Stimulated activated CD4-positive, alpha-beta T cell treated with anti-CD3 and anti-CD28 coated beads, Interleukin-12 subunit alpha, Interleukin-12 subunit beta, amount 100 ng/mL, for 24 hours (primary cell): ENCODE measurements at places on chromosomes 6 and 20.

DNA sequence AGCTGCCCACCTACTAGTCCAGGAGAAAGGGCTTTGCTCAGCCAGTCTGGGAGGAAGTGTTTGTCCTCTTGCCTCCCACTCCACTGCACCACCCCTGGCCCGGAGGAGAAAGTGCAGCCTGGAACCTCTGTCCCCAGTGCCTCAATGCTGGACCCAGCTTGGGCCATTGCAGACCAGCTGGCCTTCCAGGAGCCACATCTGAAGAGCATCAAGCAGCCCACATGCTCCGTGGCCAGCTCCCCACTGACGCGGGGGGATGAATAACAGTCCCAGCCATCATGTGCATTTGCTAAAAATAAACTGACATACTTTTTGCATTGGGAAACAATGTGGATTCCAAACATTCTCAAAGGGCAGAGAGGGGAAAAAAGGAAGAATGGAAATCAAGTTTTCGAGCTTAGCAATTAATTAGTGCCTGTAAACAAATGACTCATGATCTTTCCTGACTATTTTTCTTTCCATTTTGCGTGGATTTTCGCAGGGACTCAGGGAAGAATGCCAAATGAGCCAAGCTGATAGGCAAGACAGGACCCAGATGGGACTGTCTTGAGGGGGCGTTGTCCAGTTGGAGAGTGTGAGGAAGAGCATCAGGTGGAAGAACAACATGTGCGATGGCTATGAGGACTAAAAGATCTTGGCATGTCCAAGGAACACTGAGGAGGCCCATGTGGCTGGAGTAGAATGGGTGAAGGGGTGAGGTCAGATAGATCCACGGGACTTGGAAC lies 34.1 kb downstream of the CEBPB start:
- no peak for DNase-seq

DNA sequence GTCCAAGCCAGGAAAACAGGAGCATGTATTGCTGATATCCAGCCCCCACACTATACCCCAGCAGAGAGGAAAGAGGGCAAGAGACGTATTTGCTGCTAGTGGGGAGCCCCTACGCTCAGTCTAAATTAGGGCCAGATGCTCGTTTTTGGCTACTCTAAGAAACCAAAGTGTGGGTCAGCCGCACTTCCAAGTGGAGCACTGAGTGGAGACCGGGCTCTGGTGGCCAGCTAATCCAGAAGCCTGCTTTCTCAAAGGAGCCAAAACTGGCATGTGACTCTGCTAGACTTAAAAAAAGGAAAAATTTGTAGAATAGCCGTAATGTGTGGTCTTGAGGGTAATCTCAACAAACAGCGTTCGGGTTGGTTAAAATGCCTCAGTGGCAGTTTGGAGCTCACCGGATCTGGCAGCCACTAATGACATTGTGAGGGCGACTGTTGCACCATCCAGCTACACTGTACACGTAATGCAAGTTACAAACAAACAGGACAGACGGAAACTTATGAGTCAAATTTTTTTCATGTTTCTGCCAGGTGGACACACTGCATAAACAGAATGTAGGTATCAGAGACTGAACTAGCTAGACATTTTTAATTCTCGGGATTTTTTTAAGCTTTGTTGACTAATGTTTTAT lies 230.9 kb downstream of the FOXC1 start:
- DNase-seq = no peak

- no peak for DNase-seq
Measured at GRCh38 chr6:109672175-109672574, 18.8 kb downstream of the AK9 start.

- no peak for DNase-seq
Measured at GRCh38 chr20:8344106-8344505, 212.0 kb downstream of the PLCB1 start.

- no peak for DNase-seq
Measured at GRCh38 chr6:34324738-34325444, 67.6 kb downstream of the NUDT3 start.

DNA sequence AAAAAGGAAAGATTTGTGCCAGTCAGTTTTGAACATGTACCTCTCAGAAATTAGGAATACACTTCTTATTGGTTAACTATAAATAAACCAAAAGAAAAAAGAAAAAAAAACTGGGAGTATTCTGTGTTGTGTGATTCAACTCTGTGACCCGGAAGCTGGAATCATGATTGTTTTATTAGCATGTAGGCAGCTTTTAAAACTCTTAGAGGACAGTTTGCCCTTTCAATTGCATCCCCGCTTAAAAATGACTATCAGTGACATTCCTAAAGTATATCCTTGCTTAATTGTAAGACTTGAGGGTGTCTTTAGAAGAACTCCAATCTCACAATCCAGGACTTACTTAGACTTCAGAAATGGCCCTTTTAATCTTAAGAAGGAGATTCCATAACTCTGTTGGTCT lies 29.1 kb upstream of the TENT5A start:
- DNase-seq = no peak

DNA sequence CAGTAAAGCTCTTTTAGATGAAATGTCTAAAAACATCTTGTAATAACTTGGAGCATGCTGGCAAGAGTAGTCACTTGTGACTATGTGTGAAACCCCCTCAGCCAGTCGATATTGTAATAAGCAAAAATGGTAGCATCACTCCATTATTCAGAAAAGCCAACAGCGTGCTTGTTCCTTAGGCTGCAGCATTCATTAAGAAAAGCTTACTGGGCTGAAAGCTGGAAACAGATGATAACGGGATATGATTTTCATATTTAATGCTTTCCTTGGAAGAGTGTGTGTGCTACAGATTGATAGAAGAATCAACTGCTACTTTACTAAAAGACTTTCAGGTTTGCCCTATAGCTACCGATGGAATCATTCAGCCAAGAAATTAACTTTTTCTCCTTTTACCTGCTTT lies 20.3 kb downstream of the KIZ start:
- no peak for DNase-seq

DNA sequence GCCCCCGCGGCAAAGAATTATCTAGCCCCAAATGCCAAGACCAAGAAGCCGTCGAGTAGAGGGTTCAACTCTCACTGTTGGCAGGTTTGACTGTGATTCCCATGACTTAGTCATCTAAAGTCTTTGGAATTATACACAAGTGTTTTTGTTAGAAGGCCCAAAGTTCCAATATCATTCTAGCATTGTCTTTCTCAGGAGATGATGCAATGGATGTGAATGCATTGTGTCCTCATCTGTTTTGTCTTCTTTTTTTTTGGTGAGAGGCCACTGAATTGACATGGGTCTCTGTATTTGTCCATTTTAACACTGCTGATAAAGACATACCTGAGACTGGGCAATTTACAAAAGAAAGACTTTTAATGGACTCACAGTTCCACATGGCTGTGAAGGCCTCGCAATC lies 290.5 kb upstream of the ZFP64 start:
- no peak for DNase-seq

- no peak for DNase-seq
Measured at GRCh38 chr6:27862396-27863066, 49.7 kb downstream of the OR2B2 start.

DNA sequence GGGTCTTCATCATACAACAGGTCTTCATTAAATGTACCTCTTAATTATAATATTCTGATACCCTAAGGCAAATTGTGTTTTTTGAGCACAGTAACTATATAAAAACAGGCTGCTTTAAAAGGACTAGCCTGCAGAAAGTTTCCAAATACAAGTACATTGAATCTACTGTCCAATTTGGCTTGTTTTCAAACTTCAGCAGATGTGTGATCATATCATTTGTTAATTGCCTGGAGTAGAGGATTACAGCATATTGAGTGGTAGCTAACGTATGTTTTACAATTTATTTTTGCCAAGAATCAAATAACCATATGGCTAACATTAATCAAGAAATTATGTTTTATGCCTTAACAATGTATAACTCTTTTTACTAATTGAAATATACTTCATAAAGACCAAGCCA lies 12.6 kb downstream of the TINAG start:
- no peak for DNase-seq
